ENCODE measurements at places on chromosomes 13 and 19.

GRCh38 chr13:44759384-44760360 is 183.5 kb upstream of the TSC22D1 start:
- no peak for DNase-seq

DNA sequence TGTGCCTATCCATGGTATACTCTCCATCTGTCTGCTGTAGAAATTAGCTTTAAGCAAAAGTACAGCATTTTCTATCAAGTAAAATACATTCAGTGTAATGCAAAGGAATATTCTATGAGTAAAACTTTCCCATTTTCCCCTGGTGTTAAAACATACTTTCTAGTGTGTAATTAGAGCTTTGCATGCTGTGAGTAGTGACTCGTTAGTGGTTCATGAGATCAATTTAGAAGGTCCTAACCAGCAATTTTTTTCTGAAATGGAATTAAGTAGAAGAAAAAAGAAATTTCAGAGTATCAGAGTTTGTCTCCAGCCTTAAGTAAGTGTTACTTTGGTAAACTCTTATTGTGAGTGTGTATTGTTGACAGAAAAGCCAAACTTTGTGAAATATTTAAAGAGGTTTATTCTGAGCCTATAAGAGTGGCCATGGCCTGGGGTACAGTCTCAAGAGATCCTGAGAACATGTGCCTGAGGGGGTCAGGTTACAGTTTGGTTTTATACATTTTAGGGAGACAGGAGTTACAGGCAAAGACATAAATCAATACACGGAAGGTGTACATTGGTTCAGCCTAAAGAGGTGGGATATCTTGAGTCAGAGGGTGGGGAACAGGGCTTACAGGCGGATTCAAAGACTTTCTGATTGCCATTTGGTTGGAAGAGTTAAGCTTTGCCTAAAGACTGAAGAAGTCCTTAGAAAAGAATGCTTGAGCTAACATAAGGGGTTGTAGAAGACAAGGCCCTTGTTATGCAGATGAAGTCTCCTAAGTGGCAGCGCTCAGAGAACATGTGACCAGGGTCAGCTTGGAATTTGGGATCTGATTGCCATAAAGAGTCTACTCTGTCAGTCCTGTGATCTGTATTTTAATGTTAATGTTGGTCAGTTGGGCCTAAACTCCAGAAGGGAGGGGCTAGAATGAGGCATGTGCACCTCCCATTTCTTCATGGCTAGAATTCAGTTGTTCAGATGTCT is 25.5 kb downstream of the FAM187B start:
- DNase-seq = no peak

- no peak for DNase-seq
Observed at GRCh38 chr19:10643968-10644259, 10.2 kb upstream of the ILF3 start.

DNA sequence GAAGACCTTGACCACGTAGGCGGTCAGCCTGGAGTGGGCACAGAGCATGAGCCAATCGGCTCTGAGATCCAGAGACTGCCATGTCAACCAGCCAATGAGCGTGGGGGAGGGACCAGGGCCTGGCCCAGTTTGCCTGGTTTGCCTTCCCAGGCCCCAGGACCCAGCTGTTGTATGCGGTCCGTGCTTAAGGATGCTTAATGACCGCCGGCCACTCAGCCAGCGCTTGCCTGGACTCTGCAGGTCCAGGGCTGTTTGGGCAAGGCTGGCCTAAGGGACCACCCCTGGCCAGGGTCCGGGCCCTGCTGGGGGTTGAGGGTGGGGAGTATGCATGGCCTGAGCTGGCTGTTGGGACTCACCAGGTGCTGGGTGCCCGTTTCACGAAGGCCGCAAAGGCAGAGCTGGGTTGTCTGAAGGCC is 23.1 kb upstream of the TNFSF14 start:
- no peak for DNase-seq

DNA sequence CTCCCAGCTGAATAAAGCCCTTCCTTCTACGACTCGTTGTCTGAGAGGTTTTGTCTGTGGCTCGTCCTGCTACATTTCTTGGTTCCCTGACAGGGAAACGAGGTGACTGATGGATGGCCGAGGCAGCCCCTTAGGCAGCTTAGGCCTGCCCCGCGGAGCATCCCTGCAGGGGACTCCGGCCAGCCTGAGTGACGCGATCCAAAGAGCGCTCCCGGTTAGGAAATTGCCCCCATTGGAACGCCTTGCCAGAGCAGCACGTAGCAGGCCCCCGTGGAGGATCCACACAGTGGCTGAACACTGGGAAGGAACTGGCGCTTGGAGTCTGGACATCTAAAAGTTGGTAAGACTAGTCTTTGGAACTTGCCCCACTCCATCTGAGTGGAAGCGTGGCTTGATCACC is 296.8 kb upstream of the SGCG start:
- no peak for DNase-seq

- DNase-seq = no peak
Observed at GRCh38 chr13:109150696-109151095, 521.3 kb downstream of the MYO16 start.

DNA sequence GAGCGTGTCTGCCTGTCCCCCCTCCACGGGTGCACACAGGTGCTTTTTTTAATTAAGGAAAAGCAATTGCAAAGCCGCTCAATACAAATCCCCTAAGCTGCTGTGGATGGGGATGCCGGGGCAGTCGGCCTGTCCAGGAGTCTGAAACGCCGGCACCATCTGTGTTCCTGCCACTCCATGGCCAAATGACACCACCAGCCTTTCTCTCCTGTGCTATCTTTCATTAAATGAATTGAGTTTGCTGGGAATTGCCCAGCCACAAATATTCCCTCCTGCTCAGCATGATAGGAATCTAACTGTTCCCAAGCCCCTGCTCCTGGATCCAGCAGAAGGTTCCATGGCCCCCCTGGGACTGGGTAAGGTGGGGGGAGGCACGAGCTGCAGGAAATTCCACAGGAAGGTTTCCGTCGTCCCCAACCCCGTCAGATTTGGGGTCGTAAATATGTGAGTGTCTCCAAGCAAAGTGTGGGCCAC is 139.2 kb downstream of the KDM4B start:
- DNase-seq = no peak

- no peak for DNase-seq
Observed at GRCh38 chr19:11377756-11378155, 3.3 kb downstream of the SWSAP1 start.

GRCh38 chr13:21717817-21718216 is 46.9 kb downstream of the FGF9 start:
- DNase-seq = no peak

DNA sequence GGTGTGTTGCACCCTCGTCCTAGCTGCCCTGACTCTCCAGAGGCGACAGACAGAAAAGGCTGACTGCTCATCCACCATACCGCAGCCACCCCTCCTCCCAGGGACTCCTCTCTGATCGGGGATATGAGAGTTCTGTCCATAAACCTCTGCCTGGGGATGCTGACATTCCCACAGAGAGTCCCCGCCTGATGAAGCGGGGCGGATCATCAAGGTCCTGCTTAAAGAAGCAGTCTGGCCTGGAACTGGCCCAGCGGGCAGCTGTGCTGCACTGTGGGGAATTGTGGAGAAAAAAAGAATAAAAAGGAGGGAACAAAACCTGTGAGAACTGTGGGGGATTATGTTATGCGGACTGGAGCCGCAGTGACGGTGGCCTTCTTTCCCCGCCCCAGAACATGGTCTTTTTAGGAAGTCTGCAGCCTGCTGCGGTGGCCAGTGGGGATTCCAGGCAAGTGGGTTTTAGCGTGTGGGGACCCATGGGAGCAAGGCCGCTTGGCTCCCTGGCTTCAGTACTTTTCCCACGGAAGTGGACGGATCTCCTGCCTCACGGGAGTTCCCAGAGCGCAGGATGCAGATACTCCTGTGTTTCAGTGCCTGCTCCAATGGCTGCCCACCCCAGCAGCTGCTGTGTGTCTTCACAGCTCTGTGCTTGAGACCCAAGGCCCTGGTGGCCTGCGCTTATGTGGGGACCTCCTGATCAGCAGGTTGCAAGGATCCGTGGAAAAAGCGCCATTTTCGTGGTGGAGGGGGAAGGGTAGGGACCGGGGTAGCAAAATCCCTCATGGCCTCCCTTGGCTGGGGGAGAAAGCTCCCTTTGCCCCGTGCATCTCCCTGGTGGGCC is 1456.2 kb upstream of the SLC10A2 start:
- no peak for DNase-seq

DNA sequence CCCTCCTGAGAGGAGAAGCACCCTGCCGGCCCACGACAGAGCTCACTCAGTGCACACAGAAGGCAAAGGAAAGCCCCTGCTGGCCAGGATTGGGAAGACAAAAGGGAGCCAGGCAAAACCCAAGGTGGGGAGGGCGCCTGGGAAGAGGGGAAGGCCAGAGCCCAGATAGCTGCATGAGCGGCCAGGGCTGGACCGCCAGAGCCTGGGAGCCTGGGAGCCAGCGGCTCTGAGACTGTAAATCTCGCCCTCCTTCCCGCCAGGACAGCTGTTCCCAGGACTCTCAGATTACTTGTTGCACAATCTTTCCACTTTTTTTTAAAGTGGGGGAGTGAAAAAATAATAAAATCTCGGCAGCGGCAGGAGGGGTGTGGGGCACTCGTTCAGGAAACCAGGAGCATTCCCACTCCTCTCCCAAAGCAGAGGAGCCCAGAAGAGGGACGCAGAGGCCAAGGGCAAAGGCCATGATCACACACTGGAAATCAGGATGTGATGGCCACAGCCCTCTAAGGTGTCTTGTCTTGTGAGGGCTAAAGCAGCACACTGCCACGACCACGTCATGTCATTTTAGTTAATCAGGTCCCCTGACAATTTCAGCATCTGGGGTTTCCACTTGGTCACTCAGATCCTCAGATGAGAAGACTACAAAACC is 19.6 kb upstream of the EPHX3 start:
- DNase-seq = no peak

DNA sequence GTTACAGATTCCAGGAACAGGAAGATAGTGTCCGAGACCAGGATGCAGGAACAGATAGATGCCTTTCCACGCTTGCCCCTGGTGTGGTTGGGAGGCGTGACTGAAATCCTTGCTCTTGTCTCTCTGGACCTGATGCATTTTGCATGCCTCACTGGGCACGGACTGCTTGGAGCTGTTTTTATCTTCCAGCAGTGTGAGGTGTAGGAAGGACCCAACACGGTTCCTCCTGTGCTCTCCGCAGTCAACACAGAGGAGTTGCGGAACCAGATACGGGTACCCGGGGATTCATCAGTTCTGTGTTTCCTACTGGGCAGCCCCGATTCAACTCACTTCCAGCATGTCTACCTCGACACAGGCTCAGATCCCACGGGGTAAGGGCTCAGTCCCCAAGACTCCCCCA is 6.5 kb downstream of the DOT1L start:
- DNase-seq = no peak

- no peak for DNase-seq
Observed at GRCh38 chr19:48856921-48857320, 11.5 kb downstream of the PLEKHA4 start.

DNA sequence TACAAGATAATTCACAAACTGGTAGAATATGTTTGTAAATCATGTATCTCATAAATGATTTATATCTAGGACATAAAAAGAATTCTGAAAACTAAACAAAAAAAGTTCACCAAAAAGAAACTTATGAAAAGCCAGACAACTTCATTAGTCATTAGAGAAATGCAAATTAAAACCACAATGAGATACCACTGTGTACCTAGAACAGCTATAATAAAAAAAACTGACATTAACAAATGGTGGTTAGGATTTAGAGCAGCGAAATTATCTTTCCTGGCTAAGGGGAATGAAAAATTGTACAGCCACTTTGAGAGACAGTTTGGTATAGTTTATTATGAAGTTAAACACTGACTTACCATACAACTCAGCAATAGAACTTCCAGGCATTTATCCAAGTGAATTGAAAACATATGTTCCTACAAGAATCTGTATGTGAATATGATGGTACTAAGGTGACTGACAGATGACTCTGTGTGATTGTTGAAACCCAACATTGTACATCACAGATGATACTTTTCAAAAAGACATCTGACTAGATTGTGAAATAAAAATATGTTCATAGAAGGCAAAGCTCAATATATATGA is 41.8 kb downstream of the UGGT2 start:
- DNase-seq = no peak

DNA sequence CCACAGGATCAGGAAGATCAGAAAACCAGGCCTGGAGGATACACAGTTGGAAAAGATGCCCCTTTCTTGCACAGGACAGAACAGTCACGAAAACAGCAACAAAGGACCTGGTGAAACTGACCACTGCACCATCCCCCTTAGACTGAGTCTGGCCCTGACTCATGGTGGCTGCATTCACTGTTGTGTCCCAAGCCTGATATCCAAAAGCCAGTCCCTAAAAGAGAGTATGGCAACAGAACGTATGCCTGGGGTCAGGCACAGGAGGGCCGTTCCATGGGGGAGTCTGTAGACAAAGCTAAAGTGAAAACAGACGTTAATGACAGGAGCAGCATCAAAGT is 301.1 kb upstream of the NBEA start:
- no peak for DNase-seq

DNA sequence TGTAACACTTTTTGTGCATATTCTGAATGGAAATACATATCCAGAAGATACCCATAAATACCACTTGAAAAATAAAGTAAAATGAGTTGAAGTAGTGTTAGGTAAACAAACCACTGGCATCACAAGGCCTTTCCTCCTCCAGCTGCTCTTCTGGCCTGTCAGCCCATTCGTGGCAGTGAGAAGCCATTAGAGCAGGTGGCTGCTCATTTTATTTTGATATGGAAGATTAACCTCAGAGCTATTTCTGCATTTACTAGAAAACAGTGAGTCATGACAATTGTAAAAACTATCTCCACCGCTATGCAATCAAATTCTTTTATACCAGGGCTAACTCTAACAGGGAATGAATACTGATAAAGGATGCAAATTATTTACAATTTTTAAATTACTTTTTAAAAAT is 2898.1 kb downstream of the PCDH9 start:
- no peak for DNase-seq

DNA sequence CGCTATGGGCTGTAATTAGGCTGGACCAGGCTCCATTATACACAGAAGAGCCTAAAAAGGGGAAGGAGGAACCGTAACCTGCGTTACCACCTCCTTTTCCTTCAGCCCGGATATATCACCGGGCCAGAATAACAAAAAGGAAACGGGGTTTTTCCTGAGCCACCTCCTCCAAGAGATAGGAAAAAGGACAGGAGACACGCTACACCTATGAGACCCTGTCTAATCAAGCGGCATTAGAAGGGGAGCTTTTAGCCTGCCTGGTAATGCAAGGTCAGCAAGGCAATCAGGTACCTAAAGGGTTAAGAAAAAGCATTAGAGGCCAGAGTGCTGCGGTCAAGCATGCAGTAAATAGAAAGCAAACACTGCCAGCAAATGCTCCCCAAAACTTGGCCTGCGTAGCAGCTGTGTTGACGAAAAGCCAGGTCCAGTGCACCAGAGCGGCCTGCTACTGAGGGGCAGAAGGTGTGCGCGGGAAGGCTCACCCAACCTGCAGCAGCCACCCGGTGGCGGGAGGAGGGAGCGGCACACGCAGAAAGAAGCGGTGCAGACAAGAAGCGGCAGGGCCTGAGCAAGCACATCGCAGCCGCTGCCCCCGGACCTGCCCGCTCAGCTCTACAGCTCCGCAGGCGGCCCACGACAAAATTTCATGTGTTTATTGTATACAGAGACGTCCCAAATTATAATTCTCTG is 1466.1 kb downstream of the UQCRFS1 start:
- no peak for DNase-seq

Measured in activated T-cell treated with anti-CD3 and anti-CD28 coated beads, Interleukin-2, amount 50 U/mL, for 1 hour (primary cell).